Germinal center (tissue), 1 donor: ENCODE measurements at places on chromosomes 1 and 21.

- no peak for DNase-seq
Measured at GRCh38 chr1:41524676-41525675, 40.5 kb upstream of the EDN2 start.

- no peak for DNase-seq
Measured at GRCh38 chr1:19773485-19773884, 26.2 kb downstream of the TMCO4 start.

DNA sequence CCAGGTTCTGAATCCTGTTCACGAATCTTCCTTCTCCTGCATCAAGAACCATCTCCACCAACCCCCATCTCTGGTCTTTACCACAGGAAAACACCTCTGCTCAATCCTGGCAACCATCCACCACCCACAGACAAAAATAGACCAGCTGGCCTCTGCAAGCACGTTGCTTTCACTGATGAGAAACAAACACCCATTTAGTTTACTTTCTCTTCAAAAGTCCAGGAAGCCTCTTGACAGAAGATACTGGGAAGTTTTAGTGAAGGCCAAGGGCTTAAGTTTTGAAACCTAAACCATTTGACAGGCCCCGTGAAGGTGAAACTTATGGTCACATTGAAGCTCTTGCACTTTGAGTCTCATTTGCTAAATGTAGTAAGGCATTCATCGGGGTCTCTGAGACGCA lies 122.6 kb upstream of the PPP2R5A start:
- no peak for DNase-seq

GRCh38 chr1:82806133-82806532 lies 1005.4 kb downstream of the ADGRL2 start:
- DNase-seq = no peak

GRCh38 chr1:42279055-42279454 lies 56.0 kb downstream of the FOXJ3 start:
- no peak for DNase-seq

GRCh38 chr1:61808968-61809367 lies 66.7 kb downstream of the PATJ start:
- no peak for DNase-seq

DNA sequence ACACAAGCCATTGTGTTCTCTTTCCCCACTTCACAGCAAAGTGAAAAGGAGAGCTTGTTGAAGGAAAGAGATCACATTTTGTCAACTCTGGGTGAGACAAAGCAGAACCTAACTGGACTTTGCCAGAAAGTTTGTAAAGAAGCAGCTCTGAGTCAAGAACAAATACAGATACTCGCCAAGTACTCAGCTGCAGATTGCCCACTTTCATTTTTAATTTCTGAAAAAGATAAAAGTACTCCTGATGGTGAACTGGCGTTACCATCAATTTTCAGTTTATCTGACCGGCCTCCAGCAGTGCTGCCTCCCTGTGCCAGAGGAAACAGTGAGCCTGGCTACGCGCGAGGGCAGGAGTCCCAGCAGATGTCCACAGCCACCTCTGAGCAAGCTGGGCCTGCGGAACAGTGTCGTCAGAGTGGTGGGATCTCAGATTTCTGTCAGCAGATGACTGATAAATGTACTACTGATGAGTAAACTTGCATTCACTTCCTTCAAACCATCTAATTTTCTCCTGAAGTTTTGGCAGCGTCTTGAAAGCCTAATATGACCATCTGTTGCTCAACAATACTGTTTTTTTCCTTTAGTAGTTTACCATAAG lies 43.7 kb downstream of the BACH1 start:
- no peak for DNase-seq

DNA sequence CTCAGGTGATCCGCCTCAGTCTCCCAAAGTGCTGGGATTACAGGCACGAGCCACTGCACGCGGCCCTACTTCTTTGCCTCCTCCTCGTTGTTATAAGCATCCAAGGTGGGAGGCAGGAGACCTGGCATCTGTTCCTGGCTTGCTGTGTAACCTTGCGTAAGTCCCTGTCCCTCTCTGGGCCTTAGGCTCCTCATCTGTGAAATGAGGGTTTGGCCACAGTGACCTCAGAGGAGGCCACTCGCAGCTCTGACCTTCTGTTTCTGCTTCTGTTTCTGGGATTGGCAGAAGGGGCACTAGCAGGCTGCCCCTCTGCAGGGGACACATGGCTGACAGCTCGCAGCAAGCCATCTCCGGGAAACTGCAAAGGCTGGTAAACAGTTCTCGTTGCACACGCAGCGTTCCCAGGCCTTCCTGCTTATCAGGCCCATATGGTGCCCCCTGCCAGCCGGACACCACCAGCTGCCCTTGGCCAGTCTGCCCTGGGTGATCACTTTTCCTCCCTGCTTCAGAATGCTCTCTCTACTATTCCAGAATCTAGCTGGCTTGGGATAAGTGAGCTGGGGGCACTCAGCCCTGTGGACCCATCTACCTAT lies 2.6 kb upstream of the LDLRAP1 start:
- no peak for DNase-seq

DNA sequence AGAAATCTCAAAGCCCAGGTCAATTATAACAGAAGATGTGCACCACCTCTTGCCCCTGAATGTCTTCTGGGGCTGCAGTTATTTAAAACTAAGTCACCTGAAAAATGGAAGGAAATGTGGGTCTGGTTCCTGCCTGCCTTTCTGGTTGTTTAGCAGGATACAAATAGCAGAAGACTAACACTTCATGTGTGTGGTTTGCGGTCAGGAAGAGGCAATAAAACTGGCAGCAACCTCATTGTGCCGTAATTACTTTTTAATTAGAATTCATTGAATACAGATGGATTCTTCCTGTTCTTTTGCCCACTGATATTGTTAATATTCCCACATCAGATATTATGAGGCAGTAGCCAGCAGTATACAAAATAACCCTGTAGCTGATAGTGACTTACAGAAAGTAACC lies 345.7 kb downstream of the ZNF326 start:
- DNase-seq = no peak

- DNase-seq = no peak
Measured at GRCh38 chr21:45220071-45220481, 67.6 kb downstream of the POFUT2 start.

- no peak for DNase-seq
Measured at GRCh38 chr21:44814498-44815023, 3.3 kb downstream of the SUMO3 start.

DNA sequence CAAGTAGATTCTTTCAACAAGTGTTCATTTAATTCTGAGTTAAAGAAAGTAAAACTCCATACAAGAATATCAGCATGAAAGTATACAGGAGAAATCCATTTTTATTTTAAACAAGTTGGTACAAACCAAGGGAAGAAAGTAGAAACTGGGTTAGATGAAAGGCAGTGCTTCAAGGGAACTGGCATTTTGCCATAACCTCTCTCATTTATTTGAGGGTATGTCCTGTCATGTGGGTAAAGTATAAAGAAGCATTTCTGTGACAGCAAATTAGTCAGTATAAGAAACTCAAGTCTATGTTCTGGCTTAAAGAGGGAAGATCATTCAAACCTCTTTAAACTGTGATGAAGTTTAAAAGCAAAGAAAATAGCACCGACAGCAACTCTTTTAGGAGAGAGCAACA lies 32.0 kb downstream of the OLFM3 start:
- DNase-seq = no peak

DNA sequence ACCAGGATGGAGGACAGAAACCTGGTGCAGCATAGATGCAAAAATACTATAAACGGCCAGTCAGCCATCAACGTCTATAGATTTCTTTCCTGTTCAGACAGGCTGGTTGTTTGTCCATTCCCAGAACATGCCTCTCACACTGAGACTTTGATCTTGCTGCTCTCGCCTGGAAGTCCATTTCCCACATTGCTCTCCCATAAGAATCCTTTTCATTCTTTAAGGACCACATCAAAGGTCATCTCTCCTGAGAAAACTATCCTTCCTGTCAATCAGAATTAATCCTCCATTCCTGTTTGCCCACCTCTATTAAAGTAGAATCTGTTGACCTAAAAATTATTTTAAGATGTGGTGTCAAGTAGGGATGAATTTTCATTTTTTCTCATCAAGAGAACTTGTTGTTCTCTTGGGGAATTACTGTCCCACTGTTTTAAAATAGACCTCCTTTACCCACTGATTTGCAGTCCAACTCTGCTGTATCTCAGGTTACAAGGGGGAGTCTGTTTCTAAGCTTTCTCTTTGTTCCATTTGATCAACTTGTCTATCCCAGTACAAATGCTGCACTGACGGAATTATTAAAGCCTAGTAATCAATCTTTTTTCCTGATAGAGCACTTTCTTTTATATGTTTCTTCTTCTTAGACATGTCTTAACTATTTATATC lies 172.7 kb downstream of the PATJ start:
- no peak for DNase-seq

DNA sequence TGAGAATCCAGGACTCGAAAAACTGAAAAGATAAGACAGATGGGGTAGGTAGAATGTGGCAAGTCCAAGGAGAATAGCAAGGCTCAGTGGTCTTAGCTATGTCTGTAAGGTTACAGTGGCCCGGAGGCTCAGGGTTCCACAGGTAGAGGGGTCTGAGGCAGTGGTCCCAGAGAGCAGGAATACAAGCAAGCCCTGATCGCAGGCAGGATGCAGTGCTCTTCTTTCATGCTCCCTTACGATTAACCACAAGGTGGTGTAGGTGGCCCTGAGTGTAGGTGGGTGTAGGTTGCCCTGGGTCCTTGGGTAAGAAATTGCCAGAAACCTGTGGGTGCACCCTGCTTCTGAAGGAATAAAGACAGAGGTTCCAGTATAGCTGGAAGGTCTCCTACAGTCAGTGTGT lies 99.1 kb upstream of the RAB3GAP2 start:
- no peak for DNase-seq

DNA sequence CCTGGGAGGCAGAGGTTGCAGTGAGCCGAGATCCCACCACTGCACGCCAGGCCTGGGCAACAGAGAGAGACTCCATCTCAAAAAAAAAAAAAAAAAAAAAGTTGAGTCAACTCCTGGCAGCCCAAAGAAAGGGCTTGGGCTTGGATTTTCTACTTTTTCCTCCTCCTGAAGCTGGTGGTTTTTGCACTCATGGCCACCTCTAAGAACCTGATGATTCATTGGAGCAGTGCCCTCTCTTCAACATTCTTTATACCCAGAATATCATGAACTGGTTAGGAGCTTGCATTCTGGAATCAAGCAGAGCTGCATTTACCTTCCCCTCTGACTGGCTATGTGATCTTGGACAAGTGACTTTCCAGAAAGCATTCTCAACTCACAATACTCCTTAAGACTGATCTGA lies 3.5 kb upstream of the ACTA1 start:
- no peak for DNase-seq

GRCh38 chr1:67001682-67002425 lies 52.1 kb downstream of the SLC35D1 start:
- no peak for DNase-seq

GRCh38 chr1:45704637-45705036 lies 16.7 kb downstream of the TMEM69 start:
- no peak for DNase-seq

GRCh38 chr1:10031461-10031860 lies 1.3 kb upstream of the UBE4B start:
- DNase-seq = no peak

GRCh38 chr1:51215169-51215568 lies 20.9 kb upstream of the RNF11 start:
- DNase-seq = no peak

GRCh38 chr1:64549464-64550239 lies 79.7 kb downstream of the CACHD1 start:
- DNase-seq = no peak

DNA sequence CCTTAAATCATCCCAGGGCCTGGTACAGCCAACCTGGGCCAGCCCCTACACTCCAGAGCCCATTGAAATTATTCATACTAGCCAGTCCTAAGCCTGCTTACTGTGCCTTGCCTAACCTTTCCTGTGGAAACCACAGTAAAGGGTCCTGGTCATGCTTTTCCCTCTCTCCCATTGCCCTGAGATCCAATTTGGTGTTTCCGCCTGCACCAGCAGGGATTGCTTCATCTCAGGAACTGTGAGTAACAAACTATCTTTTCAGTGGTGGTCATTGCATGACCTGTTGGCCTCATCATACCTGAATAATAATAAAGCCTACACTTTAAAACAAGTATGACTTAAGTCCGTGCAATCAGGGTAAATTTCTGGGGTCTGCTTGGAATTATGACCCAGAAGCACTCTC lies 18.7 kb upstream of the GALNT2 start:
- no peak for DNase-seq

DNA sequence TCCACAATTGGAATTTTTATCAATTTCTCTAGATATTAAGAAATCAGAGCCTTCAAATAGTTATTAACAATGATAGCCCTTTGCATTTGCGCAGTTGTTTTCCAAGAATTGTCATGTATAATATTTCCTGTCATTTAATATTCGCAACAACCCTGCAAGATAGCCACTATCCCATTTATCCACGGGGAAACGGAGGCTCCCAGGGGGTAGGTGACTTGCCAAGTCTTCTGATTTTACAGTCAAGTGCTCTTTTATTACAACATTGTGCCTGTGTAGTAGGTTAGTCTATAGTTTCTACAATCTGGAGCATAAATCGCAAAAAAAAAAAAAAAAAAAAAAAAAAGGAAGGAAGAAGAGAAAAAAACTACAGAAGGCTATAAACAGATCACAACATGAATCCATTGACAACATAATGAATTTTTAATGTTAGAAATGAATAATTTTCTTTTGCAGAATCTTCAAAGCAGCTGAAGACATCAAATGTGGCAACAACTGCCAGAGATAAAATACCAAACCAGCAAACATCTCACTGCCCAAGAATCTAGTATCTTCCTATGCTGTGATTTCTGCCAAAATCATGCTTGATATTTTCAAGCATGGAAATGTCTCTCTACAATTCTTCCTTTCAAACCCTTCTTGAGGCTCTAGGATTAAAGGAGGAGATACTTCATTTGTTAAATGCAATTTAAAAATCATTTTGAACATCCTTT lies 125.5 kb downstream of the PTPN14 start:
- no peak for DNase-seq

DNA sequence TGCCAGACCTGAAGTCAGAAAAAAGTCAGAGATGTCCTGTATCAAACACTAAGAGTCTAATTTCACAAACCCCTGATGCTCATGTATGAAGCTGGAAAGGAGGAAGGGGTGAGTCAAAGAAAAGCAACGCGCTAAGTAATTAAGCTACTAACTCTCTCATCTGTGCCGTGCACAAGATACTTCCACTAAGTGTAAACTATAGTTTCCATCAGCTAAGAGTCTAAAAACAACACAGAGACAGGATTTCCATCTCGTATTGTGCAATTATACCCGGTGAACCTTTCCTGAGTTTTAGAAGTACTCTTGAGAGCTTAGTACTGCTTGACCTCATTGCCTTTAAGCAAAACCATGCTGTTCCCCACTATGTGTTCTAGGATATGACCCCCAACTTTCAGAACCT lies 19.0 kb downstream of the DNALI1 start:
- no peak for DNase-seq

- DNase-seq = no peak
Measured at GRCh38 chr21:44568261-44568660, 5.3 kb upstream of the KRTAP10-4 start.

GRCh38 chr1:154821083-154821482 lies 49.0 kb downstream of the KCNN3 start:
- no peak for DNase-seq

- DNase-seq = no peak
Measured at GRCh38 chr1:3987669-3988235, 87.7 kb upstream of the C1orf174 start.

GRCh38 chr21:35097525-35097924 lies 48.4 kb upstream of the RUNX1 start:
- DNase-seq = no peak
